ENCODE measurements at places on chromosomes 1 and 21. TPM values are rescaled to one million over a fixed set of nuclear protein-coding genes. Genes with fewer than 3 reads are reported as not detected.

DNA sequence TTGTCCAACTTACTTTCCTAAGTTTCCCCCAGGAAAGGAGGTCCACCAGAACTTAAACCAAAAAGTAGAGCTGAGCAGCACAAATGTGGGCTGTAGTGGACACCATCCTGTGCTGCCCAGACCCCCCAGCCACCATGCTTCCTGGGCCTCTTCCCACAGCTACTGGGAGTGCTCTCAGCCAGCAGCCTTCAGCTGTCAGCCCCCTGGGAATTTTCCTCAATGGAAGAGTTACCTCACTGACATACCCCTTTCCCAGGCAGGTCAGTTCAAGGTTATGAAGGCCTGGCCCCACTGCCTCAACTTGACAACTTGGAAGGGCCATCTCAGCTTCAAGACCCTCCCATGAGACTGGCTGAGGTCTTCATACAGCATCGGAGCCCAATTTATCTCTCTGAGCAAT, 47.7 kb downstream of the CDCP2 start:
- DNase-seq, result no peak

DNA sequence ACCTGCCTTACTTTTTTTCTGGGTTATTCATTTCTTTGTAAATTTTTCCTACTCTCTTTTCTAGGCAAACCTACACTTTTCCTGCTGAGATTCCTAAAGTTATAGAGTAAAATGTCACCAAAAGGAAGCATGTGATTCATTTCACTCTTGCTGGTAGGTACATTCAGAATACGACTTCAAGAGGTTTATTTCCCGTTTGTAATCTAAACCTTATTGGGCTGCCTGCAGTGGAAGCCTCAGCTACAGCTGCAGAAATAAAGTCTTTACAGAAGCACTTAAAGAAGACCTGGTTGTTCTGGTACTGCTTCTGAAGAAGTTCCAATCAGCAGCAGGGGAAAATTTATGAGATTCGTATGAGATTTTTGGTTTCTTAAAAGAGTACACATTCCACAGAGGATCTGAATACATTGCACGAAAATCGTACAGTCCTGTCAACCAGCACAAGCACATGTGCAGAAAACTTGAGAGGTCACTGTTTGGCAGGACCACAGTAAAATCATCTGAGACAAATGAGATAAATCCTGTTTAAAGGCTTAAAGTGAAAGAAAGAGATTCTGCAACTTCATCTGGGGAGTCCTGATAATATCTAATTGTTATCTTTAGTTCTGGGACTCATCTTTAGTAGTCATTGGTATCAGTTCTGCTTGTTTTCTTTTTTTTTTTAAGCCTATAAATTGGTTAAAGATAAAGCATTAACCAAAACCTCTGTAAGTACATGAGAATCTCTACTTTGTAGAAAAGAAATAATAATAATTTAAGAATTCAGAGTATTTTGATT, 109.9 kb upstream of the ADGRL2 start:
- DNase-seq, result no peak

GRCh38 chr1:172601046-172601630, 57.8 kb upstream of the FASLG start:
- DNase-seq, result no peak

GRCh38 chr1:156571919-156572662, at the start of gene IQGAP3:
Gene IQGAP3, minus strand, starts transcription at chr1:156572565. Its CDS starts 36 bp downstream, at chr1:156572529.
- DNase-seq, result peak; percentile 87

- DNase-seq, result no peak
These were observed 10.9 kb downstream of the BTBD19 start for GRCh38 chr1:44819196-44819607.

DNA sequence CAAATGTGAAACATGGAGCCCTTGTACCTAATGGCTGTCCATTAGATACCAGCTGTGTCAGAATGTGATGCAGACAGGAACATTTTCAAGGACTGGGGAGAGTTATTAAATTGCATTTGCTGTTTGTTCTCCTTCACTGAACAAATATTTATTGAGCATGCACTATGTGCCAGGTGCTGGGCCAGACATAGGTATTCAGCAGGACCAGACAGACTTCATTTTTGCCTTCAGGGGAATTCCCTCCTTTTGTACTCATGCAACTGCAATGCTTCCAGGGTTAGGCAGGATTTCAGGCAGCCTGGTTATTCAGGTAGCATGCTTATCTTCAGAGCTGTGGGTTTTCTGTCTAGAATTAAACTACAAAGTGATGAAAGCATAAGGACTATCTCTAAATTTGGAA, 64.2 kb upstream of the SMYD2 start:
- DNase-seq, result no peak

- DNase-seq, result no peak
These were observed 3.2 kb downstream of the C1orf226 start for GRCh38 chr1:162384601-162385279.

The NUDT17 gene
- total RNA-seq, result 3.6 TPM

The MMEL1 gene
- not detected for total RNA-seq

The C4BPB gene
- not detected for total RNA-seq

The SH2D1B gene
- total RNA-seq, result not detected

The KPRP gene
- total RNA-seq, result not detected
